ENCODE measurements at places on chromosomes 2 and 18.
A peak's percentile ranks its signal among the peaks of the same experiment; 100 is the strongest.

- peak; percentile 10 for DNase-seq
These were observed 335.0 kb upstream of the KCNH7 start for GRCh38 chr2:163173591-163173990.

DNA sequence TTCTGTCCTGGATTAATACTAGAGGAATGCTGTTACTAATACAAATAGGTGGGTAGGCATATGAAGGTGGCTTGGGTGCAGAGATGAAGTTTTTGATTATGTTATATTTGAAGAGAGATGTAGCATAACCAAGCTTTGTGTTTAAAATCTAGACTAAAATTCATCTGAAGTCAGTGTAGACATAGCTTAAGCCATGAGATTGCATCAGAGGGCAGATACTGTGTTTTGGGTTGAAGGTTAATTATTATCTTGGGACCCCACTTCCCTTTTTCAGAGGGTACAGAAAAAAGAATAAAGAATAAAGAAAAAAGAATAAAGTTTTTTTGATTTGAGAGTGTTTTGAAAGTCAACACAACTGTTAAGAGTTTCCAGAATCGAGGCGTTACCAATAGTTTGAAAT, 13.0 kb downstream of the PPM1B start:
- no peak for DNase-seq

- peak; percentile 80 for DNase-seq
These were observed 226.8 kb upstream of the CHST9 start for GRCh38 chr18:27411911-27412310.

DNA sequence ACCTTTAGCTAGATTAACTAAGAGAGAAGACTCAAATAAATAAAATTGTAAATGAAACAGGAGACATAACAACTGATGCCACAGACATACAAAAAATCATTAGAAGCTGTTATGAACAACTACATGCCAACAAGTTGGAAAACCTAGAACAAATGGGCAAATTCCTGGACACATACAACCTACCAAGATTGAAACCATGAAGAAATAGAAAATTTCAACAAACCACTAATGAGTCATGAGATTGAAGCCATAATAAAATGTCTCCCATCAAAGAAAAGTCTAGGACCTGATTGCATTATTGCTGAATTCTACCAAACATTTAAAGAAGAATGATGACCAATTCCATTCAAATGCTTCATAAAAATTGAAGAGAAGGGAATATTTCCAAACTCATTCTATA, 54.3 kb downstream of the ST3GAL5 start:
- DNase-seq = no peak

- DNase-seq = peak; percentile 49
These were observed 50.7 kb upstream of the PAIP2B start for GRCh38 chr2:71277536-71278103.

GRCh38 chr2:79758042-79758441, 245.2 kb downstream of the CTNNA2 start:
- DNase-seq = no peak

- peak; percentile 86 for DNase-seq
These were observed 89.6 kb downstream of the ITGB1BP1 start for GRCh38 chr2:9333591-9334171.

DNA sequence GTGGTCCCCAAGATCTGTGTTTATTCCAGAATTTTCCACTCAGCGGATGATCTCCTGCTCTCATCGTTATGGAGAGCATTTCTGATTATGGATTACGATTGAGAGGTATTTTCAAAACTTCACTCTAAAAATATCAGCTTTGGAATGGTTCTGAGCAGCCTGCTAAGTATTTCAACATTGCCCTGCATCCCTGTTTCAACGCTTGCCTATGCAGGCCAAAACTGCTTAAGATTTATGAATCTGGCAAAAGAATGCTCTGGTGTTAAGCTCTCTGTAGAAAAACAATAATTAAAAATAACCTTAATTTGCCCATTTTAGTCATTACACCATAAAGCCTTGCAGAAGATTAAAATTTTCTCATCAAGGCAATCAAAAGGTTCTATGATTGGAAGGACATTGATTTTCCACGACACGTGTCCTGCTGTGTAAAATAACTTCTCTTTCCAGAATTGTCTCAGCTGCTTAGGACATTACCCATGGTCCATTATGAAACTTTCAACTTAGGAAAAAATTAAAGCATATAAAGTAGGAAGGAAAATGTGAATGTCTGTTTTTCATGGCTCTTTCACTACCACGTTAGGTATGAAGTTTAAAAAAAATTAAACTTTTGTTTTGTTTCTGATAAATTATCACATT, 229.9 kb downstream of the ACKR3 start:
- DNase-seq = no peak

GRCh38 chr18:12516049-12516630, 108.4 kb downstream of the PRELID3A start:
- DNase-seq = no peak

GRCh38 chr2:23454501-23455120, 69.6 kb downstream of the KLHL29 start:
- no peak for DNase-seq

DNA sequence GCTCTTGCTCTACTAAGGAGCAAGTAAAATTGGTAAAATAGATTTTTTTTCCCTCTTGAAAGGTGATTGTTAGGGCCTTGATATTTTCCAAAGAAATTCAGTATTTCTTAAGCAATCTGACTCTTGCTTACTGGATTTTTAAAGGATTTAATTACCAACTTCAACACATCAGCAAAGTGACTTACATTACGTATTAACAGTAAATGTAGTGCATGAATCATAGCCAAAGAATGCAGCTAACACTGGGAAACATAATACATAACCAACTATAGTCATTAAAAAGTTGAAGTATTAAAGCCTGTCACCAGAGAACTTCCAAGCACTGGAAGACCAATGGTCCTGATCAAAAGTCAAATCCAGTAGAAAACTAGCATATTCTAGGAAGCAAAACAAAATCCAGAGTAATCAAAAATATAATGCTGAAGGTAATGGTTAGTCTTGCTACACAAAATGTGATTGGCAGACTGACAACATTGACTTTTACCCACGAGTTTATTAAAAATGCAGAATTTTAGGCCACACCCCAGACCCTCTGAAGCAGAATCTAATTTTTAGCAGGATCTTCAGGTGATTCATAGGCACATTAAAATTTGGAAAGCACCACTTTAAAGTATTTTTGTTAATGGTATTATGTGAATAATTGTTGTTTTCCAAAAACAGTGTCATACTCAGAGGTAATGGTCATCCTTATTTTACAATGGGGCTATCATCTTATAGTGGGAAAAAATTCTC, 31.8 kb upstream of the CAVIN2 start:
- peak; percentile 92 for DNase-seq

- peak; percentile 27 for DNase-seq
These were observed 21.4 kb upstream of the CCBE1 start for GRCh38 chr18:59718464-59719157.

- DNase-seq = peak; percentile 93
These were observed 13.7 kb upstream of the RALB start for GRCh38 chr2:120238728-120239487.

DNA sequence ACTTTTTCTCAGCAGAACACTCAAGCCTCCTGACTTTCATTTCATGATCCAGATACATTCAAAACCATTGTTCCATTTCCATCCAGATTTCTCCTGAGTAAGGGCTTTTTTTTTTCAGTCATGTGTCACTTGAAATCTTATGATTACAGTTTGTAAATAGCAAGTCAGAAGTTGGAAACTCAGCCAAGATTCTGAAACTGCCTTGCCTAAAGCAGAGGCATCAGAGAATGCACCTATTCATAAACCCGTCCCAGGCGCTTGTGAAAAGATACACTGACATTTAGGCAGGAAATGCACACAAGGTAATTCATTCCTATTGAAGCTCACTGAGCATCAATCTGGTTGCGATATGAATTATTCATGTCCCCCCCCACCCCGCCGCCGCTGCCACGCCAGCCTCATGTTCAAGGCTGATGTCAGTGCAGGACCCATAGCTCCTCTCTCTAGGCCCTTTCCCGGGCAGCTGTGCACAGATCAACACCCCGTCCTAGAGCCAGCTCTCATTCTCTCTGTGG, 30.4 kb upstream of the MGAT4A start:
- no peak for DNase-seq

DNA sequence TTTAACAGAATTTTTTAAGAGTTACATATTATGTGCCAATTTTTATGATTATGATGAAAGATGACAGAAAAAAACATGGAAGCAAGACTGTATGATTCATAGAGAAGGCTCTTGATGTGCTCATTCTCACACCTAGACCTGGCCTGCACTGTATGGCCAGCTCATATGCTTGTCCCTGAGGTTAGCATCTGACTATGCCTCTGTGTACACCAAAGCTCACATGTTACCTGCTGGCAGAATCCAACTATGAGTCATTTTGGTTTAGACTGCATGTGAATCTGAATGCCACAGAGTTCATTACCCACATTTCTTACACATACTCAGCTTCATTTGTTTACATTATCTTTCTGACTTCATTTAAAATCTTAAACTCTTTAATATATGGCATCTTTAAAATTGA, 139.0 kb downstream of the DSC3 start:
- peak; percentile 93 for DNase-seq

DNA sequence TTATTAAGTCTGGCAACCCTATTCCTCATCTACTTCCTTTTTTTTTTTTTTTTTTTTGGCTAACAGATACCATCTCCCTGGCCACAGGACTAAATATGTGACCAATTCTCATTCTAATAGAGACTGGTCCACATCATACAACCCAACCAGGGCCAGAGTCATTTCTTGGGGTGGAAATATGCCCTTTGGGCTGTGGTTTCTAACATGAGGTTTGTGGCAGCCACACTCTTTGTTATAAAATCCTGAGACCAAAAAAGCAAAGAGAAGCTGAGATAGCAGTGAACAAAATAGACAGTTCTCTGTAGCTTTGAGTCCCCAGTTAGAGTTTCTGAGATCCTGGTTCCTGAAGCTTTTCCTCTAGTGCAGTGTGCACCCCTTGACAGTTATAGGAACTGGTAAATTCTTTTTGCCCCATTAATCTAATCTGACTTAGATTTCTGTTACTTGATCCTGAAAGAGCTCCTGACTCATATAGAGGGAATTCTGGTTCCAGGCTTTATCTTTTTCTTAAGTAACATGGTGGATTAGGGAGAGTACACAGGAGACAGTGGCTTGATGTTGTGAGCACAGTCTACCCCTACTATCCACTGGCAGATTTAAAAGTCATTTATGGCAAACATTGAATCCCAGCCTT, 86.8 kb downstream of the MAIP1 start:
- peak; percentile 55 for DNase-seq

GRCh38 chr2:21281791-21282514, 158.2 kb downstream of the TDRD15 start:
- DNase-seq = no peak

GRCh38 chr2:106269591-106270291, 75.6 kb upstream of the UXS1 start:
- DNase-seq = peak; percentile 69

DNA sequence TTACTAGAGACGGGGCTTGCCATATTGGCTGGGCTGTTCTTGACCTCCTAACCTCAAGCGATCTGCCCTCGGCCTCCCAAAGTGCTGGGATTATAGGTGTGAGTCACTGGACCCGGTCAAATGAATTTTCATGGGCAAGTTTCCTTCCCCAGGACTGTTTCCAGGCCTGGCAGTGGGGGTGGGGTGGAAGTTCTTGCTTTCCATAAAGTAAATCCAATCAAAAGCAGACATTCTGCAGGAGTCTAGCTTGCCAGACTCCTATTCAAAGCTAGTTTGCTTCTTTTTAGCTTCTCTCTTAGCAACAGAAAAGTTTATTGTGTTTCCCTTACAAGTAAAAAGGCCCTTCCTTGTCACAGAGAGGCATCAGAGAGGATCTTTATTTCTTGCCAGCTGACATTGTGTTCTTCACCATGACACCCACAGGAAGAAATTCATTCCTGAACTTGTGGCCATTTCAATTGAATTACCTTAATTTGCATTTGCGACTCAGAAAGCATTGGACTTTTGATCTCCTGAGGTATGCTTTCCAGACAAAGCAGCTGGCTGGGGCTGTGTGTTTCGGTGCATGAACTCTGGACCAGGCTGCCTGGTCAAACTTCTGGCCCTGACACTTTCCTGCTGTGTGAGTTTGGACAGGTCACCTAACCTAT, 37.9 kb downstream of the LYPD1 start:
- DNase-seq = peak; percentile 63

DNA sequence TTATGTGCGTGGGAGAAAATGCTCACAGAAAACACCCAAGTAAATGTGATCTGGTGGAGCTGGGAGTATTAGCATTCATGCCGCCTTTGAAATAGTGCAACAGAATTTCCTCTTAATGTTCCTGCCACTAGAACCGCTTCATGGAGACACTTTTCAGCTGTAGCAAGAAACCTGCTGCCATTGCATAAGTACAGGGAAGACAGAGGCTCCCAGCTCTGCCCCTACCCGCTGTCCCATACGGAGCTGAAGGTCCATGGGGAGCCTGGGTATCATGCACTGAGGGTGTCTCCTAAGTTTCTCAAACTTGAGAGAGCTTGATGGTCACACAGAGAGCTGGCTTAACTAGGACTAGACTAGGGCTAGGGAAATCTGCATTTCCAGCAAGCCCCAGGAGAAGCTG, 49.6 kb downstream of the CRIM1 start:
- no peak for DNase-seq

DNA sequence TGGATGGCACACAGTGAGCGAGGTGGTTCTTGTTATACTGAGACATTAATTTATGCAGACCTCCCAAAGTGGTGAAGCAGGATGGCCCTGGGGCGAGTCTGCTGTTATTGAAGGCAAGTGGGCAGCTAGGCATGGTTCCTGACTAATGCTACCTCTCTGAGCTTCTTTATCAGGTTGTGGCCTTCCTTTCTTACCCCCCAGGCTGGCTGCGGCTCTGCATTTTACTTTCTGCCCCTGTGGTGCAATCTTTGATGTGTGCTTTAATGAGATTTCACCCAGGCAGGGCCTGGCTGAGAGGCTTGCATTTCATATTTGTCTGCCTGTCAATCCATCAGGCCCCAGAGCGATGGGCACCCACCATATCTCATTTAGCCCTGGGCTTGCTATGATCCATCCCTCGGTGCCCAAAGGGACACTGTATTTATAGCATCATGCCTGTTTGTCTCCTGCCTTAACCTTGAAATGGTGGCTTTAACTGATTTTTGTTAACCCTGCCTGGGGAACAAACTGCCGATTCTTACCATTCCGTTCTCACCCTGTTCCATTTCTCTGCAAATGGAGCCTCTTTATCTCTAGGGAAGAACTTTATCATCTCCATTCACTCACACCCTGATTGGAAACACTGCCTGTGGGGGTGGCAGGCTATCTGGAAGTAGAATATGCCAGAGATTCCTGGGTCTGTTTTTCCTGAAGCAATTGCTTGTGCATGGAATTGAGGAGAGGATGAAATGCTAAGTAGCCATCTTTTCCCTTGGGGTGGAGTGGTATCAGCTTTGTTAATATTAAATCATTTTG, 316.2 kb upstream of the THSD7B start:
- DNase-seq = no peak

DNA sequence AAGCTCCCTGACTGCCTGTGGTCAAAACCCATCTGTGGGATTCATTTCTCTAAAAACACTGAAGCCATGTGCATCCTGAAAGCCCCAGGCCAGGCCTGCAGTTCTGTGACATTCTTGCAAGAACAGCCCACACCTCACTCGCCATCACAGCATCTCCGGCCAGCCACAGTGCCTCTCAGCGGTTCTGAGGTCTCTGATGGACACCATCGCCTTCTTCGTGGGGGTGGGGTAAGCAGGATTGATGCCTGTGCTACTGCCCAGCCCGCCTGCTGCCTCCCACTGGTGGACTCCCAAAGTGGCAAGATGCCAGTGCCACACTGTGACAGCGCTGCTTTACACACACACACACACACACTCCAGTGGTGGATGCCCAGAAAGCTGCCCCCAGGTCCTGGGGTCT, 5.2 kb upstream of the PRLH start:
- DNase-seq = no peak

Data from kidney tubule cell (primary cell).